ENCODE measurements at places on chromosomes 2 and 18.
A peak's percentile ranks its signal among the peaks of the same experiment; 100 is the strongest.

- no peak for DNase-seq
Observed at GRCh38 chr18:8726963-8727705, 21.8 kb downstream of the MTCL1 start.

DNA sequence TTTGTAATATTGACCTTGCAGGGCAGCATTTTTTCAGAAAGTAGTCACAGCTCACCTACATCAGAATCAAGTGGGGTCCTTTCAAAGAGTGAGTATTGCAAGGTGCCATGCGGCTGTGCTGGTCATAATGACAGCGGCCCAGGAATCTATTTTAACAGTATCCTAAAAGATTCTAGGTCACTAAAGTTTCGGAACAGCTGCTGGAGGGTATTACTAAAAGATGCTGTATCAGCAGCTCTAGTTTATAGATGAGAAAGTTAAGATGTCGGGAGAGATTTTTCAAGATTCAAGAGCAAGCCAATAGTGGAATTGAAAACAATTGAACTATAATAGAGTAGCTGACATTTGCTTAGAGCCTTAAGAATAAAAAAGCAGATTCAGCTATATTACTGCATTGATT is 336.0 kb downstream of the SLC8A1 start:
- no peak for DNase-seq

- no peak for DNase-seq
Observed at GRCh38 chr2:167925758-167926157, 321.6 kb downstream of the STK39 start.

DNA sequence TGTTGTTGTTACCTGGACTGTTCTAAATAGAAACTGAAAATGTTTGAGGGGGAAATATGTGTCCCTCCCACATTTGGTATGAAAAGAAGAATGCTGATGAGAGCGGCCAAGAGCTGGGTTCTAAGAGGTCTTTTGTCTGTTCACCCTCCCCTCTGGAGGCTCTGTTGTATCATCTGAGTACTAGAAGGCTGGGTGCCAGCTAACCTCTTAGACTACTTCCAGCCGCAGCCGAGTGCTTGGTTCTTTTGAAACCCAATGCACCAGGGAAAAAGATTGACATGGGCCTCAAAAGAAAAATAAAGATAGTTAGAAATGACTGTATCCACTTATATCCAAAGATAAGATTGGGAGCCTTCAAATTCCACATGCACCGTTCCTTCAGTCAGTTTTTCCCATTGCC is 255.9 kb downstream of the TXNL1 start:
- DNase-seq: no peak

DNA sequence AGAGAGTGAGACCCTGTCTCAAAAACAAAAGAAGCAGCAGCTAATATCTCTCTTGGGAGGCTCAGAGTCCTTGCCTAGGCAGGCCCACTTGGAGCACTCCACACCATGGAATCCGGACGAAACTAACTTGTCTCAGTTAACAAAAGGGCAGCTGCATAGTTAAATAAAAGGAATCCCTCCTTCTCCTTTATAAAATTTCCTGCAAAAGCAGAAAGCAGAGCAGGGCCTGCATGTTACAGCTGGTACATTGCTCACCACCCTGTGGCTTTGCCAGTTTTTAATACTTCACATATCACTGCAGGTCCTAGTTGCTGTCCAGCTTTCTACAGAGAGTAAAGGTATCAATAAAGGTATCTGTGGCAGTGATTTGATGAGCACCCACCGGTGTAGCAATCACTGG is 93.6 kb downstream of the ASAP2 start:
- DNase-seq: no peak

- no peak for DNase-seq
Observed at GRCh38 chr2:132754392-132754791, 84.4 kb upstream of the LYPD1 start.

- DNase-seq: no peak
Observed at GRCh38 chr2:178450524-178450773, 526 bp downstream of the PRKRA start.

- no peak for DNase-seq
Observed at GRCh38 chr2:235055891-235056516, 104.2 kb downstream of the SH3BP4 start.

GRCh38 chr18:12038639-12039539 is 54.8 kb upstream of the ANKRD62 start:
- peak; percentile 68 for DNase-seq
